ENCODE measurements at places on chromosomes 5 and 9. TPM values are rescaled to one million over a fixed set of nuclear protein-coding genes. Genes with fewer than 3 reads are reported as not detected.

The GRXCR2 gene
- total RNA-seq: not detected

The LHX3 gene
- 0.09 TPM for total RNA-seq

The PCDHGA11 gene
- 0.02 TPM for total RNA-seq

The CDH6 gene
- total RNA-seq: 0.09 TPM

The PURA gene
- 5.7 TPM for total RNA-seq

The CDH10 gene
- total RNA-seq: 0.18 TPM

The PCDHA3 gene
- total RNA-seq: 0.88 TPM

The PTGS1 gene
- 1.2 TPM for total RNA-seq

The DNAJC21 gene
- 26.9 TPM for total RNA-seq

The PIP5KL1 gene
- 1.4 TPM for total RNA-seq

The CORO2A gene
- 0.59 TPM for total RNA-seq

The CCL27 gene
- not detected for total RNA-seq

The NUDT2 gene
- 23.8 TPM for total RNA-seq

The MYOZ3 gene
- total RNA-seq: not detected

The TICAM2 gene
- 1.1 TPM for total RNA-seq

The ATP10B gene
- not detected for total RNA-seq

The ENG gene
- total RNA-seq: 0.17 TPM

The SLC6A19 gene
- total RNA-seq: 0.01 TPM

The C5orf52 gene
- total RNA-seq: not detected

The ARHGEF37 gene
- 0.72 TPM for total RNA-seq

The CDKN2A gene
- not detected for total RNA-seq

The BHMT gene
- not detected for total RNA-seq

The PCDHGA9 gene
- total RNA-seq: 0.07 TPM

The FOXD4 gene
- total RNA-seq: 0.82 TPM

The PCDHGC4 gene
- total RNA-seq: 0.05 TPM

The NIM1K gene
- 0.23 TPM for total RNA-seq

The ALDOB gene
- total RNA-seq: not detected

The GFPT2 gene
- total RNA-seq: 47.3 TPM

The CBY3 gene
- total RNA-seq: not detected

The PCDHA1 gene
- 0.10 TPM for total RNA-seq

The ENHO gene
- total RNA-seq: 2.1 TPM

The CTSV gene
- 11.6 TPM for total RNA-seq

The PCDHA6 gene
- total RNA-seq: not detected

The ADAMTS19 gene
- total RNA-seq: not detected

The ZSWIM6 gene
- 4.6 TPM for total RNA-seq

The SGCD gene
- 4.5 TPM for total RNA-seq

The HSPB3 gene
- total RNA-seq: 0.10 TPM

The FAM78A gene
- total RNA-seq: 0.32 TPM

The FOXI1 gene
- total RNA-seq: not detected

The INSL4 gene
- total RNA-seq: 17.0 TPM

The FOXD4L6 gene
- not detected for total RNA-seq

The SVEP1 gene
- total RNA-seq: 1.8 TPM

The ZDHHC11B gene
- total RNA-seq: 1.2 TPM

The DDX46 gene
- total RNA-seq: 64.6 TPM

The LECT2 gene
- total RNA-seq: not detected

The OTP gene
- 0.03 TPM for total RNA-seq

The CDH9 gene
- total RNA-seq: not detected

The TTC16 gene
- not detected for total RNA-seq

The EGR1 gene
- total RNA-seq: 9.9 TPM

The IFNA2 gene
- not detected for total RNA-seq

The CTNNA1 gene
- total RNA-seq: 197 TPM

The IPO11 gene
- total RNA-seq: 16.8 TPM

The RGP1 gene
- 13.7 TPM for total RNA-seq

The IRX1 gene
- not detected for total RNA-seq

Data from A549 treated with CORT108297 at 1 μM for 4 hours (cell line).